ENCODE measurements at places on chromosomes 1 and 21. TPM values are rescaled to one million over a fixed set of nuclear protein-coding genes. Genes with fewer than 3 reads are reported as not detected.

Gene LHX8
- polyA plus RNA-seq = not detected

Gene USP24
- polyA plus RNA-seq = 11.4 TPM

Gene NUP210L
- polyA plus RNA-seq = not detected

Gene AVPR1B
- polyA plus RNA-seq = 0.07 TPM

Gene TSEN15
- 24.4 TPM for polyA plus RNA-seq

Gene SMCP
- not detected for polyA plus RNA-seq

Gene TFF3
- polyA plus RNA-seq = 2.6 TPM

Gene SYTL1
- 2.1 TPM for polyA plus RNA-seq

Gene CFHR1
- polyA plus RNA-seq = 0.09 TPM

Gene MAP10
- polyA plus RNA-seq = 1.5 TPM

Gene ATP8B2
- polyA plus RNA-seq = 15.9 TPM

Gene TSSK3
- polyA plus RNA-seq = 1.5 TPM

Gene CCDC181
- 1.9 TPM for polyA plus RNA-seq

Gene EXO1
- polyA plus RNA-seq = 0.23 TPM

Gene TATDN3
- polyA plus RNA-seq = 23.3 TPM
